ENCODE measurements at places on chromosomes 4 and X.

- no peak for DNase-seq
Observed at GRCh38 chrX:77415161-77415560, 32.0 kb upstream of the FGF16 start.

- no peak for DNase-seq
Observed at GRCh38 chr4:177287255-177287654, 22.4 kb upstream of the NEIL3 start.

DNA sequence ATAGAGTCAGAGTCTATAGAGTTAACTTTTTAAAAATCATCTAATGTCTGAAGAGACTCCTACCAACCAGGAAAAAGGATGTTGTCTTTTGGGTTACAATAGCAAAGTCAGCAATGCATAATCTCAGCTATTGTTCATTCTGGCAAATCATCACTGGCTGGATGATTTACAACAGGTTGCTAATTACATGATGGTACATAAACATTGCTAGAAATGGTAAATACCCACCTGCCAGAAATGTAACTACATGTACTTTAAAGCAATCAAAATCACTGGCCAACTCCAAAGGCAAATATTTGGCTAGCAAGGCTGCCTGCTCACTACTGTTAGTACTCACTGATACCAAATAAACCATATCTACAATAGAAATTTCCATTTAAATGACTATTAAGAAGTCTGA, 91.1 kb downstream of the PPP3CA start:
- DNase-seq = no peak

DNA sequence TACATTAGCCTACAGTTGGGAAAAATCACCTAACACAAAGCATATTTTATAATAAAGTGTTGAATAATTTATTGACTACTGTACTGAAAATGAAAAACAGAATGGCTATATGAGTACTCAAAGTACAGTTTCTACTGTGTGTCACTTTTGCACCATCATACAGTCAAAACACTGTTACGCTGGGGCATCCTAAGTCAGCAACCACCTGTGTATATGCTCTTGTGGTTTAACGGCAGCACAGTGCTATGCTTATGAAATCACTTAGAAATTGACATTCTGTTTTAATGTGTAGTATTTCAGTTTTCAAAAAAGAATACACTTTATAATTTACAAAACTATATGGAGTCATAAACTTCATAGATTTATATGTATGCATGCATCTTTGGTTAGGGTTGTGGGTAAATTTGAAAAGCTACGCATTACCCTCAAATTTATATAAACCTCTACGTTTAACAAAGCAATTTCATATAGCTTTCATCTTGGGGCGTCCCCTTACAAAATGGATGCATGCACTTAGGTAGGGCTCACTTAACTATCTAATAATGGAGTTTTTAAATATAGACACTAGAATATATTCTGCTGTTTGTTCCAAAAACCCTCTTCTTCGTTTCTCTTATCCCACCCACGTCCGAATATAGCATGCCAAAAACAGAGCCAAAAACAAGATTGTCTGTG, 690 bp upstream of the NEIL3 start:
- no peak for DNase-seq

- no peak for DNase-seq
Observed at GRCh38 chrX:152601848-152602616, 35.7 kb upstream of the GABRQ start.

DNA sequence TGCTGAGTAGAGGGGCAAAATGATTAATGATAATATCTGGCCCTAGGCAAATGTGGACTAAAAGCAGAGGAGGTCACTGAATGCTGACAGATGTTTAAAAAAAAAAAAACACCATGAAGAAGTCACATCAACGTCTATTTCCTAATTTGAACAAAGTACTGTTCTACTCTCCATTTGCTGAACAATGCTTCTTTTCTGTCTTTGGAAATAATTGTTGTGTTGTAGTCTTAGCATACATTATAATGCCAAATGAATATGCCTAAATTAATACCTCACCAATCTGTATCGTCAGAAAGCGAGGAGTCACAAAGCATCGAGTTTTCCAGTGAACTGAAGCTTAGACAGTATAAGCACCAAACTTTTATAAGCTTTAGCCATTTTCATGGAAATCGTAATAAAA, 140.9 kb upstream of the JADE1 start:
- DNase-seq = no peak

GRCh38 chr4:156971165-156971675, 379 bp downstream of the PDGFC start:
- DNase-seq = no peak

DNA sequence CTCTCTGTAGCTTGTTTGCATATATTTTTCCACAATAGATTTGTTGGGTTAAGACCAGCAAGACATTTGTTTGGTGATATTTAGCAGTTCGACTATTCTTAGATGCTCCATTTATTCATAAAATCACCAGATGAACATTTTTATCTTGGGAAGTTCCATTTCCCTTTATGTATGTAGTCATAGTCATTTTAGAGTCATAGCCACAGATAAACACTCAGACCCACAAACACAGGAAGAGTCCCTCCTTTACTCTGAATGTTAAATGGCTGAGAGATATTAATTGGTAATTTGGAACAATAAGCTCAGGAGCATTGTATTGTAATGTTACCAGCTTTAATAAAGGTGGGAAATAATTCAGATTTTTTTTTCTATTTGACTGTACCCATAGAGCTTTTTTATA, 1608.7 kb downstream of the STIM2 start:
- no peak for DNase-seq

DNA sequence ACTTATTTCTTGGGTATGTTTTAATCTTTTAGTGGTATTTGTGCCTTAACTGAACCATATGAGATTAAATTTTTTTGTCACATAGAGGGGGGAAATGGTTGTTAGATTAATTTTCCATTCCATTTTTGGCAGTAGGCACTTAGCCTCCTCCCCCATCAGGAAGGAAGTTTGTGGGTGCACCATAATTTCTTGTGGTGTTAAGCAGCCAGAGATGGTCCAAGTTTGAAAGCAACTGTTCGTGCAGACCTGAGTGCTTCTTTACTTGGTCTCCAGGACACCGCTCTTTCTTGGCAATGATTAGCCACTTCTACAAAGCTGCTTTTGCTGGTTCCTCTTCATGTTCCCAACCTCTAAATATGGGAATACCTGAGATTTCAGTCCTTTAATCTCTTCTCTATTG, 92.7 kb upstream of the RPL34 start:
- DNase-seq = no peak

GRCh38 chrX:72271812-72272211, 5.2 kb downstream of the RPS4X start:
- DNase-seq = no peak

DNA sequence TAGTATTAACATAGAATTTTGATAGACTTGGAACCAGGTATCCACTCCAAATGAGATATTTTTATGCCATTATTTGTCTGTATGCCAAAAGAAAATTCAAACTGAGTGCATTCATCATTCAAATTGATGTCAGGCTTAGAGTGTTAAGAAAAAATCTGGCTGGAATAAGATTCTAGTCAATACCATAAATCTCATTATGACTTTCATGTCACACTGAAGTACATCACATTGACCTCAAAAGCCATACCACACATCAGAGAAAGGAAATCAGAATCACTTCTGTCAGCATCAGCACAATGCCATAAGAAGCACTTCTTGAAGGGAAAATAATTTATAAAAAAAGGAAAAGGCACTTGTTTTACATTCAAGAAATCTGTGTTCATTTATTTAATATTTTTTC, 119.0 kb upstream of the BMP3 start:
- no peak for DNase-seq

DNA sequence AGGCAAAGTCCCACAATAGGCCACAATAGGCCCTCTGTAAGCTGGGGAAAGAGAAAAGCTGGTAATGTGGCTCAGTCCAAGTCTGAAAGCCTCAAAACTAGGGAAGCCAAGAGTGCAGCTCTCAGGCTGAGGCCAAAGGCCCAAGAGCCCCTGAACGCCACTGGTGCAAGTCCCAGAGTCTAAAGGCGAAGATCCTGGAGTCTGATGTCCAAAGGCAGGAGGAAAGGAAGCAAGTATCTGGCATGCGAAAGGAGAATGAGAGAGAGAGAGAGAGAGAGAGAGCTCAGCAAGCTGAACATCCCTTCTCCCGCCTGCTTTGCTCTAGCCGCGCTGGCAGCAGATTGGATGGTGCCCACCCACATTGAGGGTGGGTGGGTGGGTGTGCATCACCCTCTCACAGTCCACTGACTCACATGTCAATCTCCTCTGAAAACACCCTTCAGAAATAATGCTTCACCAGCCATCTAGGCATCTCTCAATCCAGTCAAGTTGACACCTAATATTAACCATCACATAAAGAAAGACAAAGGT, 30.9 kb upstream of the ELF2 start:
- no peak for DNase-seq

GRCh38 chr4:130714006-130714405, 1618.1 kb downstream of the C4orf33 start:
- DNase-seq = no peak

- DNase-seq = no peak
Observed at GRCh38 chrX:95063554-95063953, 1389.5 kb downstream of the FAM133A start.

- DNase-seq = no peak
Observed at GRCh38 chr4:128521156-128521555, 233.5 kb upstream of the PGRMC2 start.

DNA sequence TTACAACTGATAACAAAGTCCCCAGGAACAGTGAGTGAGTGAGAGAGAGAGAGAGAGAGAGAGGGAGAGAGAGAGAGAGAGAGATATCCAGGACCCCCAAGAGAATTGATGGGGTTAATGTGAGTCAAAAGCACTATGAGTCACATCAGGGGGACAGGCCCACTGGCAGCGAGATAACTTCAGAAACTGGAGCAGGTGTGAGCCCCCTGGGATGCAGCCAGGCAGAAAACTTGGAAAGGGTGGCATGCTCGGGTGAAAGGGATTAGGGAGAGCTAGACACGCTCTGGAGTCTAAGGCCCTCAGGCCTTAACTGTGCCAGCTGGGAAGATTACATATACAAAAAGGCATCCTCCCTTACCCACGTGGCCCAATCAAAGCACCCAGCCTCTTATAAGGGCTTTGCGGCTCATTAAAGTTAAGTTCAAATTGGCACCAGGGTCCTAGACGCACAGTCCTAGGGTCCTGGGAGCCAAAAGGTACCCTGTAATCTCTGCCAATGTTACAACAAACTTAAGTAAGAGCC, 841 bp downstream of the ACOT9 start:
- DNase-seq = no peak

DNA sequence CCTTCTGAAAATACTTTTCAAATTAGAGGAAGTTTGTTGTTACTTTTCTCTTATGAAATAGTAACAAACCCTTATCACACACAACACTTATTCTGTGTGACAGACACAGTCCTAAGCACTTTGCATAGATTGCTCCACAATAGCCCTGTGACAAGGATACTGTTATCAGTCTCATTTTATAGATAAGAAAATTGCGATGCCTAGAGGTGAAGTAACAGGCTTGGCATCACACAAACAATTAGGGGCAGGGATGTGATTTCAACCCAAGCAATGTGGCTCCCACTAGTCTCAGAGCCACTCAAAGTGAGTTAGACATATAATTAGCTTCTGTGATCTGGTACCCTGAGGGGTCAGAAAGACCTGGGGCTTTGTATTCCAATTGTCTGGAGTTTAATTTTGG, 339.9 kb downstream of the FBXO8 start:
- no peak for DNase-seq

GRCh38 chrX:20252381-20253231, 14.1 kb downstream of the RPS6KA3 start:
- peak; percentile 56 for DNase-seq

GRCh38 chr4:69095301-69095731, 958 bp upstream of the UGT2B7 start:
- DNase-seq = no peak

GRCh38 chr4:26140150-26140898, 180.5 kb upstream of the RBPJ start:
- DNase-seq = no peak

DNA sequence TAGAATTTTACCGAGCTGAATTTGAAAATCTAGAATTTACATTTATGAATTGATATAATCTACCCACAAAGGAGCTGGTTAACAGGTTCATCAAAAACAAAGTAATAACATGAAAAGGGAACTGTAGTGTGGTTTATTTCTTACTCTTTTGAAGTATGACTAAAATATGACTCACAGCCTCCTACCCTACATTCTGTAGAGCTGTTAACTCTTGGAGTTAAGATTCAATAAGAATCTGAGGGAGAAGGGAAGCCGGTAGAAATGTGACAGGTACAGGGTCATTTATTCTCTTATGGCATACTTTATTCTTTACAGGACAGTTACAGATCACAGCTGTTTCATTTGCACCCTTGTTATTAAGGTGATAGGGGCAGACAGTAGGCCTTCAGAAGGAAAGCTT, 132.2 kb upstream of the FAM47B start:
- no peak for DNase-seq

GRCh38 chrX:13090027-13090338, 45.6 kb upstream of the FAM9C start:
- no peak for DNase-seq

DNA sequence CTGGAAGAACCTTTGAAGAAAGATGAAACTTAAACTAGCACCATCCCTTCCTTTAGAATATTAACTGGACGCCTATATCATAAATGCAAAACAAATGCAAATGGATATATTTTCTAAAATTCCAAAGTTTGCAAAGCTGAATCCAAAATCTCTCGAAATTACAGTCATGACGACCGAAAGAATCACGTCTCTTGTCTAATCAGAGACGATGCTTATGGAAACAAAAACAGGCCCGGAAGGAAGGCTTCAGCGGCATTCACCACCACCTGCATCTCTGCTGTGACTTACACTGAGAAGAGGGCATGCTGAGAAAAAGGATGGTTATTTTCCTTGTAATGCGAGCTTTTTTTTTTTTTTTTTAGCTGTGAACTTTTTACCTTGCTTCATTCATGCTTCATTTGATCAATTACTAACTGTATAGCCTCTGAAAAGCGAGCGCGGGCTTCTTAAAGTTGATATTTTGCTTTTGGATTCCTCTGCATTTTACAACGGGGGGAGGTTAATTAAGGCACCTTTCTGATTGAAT, 209.3 kb downstream of the SOWAHB start:
- no peak for DNase-seq

DNA sequence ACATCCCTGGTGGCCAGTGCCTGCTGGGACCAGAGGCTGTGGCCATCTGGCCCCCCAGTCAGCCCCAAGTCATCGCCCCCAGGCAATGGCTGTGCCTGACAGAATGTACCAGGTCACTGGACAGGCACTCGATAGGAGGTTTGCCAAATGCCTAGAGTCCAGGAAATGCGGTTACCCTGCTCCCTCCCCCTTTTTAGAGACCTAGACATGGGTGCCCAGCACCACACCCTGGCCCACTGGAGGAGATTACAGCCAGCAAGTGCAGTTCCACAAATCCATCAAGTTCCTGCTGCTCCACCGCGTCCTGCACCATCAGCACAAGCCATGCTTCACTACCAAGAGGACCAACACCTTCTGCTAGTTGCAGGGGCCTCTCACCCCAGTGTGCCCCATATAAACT, 16.2 kb upstream of the ZFX start:
- DNase-seq = no peak

GRCh38 chr4:89509708-89510281, 202.2 kb upstream of the GPRIN3 start:
- DNase-seq = no peak

DNA sequence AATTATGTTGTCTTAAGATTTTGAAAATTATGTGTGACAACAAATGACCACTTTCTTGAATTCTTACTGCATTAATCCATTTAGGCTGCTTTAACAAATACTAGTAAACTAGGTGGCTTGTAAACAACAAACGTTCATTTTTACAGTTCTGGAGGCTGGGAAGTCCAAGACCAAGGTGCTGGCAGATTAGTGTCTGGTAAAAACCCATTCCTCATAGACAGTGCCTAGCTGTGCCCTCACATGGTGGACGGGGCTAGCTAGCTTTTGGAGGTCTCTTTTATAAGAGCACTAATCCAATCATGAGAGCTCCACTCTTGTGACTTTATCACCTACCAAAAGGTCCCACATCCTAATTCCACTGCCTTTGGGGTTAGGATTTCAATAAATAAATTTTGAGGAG, 425.8 kb downstream of the SPRY1 start:
- DNase-seq = no peak

Measured in memory B cell (primary cell).